Suprapubic skin (tissue), 4 donors: ENCODE measurements at places on chromosomes 7 and 10. TPM values are rescaled to one million over a fixed set of nuclear protein-coding genes. Genes with fewer than 3 reads are reported as not detected.

DNA sequence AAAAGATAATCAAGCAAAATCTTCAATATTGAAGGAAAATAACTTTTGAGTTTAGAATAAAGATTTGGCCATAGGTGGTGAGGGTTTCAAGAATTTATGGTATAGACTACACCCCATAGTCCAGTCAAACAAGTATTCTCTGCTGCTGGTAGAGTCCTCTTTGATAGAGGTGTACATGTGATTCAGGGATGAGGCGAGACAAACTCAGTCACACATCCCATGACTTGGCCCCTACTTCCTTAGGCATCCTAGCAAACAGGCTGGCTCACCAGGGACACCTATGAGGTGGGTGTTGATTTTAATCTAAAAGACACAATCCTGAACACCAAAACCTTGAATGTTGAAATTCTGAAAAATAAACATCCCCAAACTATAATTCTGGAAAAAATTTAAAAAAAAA, 78.1 kb upstream of the SLC25A13 start:
- no peaks in the 10 kb centered on the region for H3K4me1 ChIP-seq
- no peaks in the 10 kb centered on the region for H3K36me3 ChIP-seq
- H3K27me3 ChIP-seq, result no peaks in the 10 kb centered on the region

DNA sequence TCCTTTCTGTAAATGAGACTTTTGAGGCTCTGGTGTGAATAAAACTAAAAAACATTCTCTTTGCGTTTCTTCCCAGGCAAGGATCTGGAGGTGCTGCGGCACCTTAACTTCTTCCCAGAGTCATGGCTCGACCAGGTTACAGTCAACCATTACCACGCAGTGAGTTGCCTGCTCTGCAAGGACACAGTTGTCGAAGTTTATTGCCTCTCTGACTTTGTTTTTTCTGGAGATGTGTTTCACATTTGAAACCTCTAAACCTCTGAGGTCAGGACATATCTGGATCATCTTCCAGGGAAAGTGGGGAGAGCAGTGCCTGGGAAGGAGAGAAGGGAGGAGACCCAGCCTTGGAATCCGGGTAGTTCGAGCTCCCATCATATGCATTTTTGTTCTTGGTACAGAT, 43.4 kb upstream of the PLEKHA1 start:
- no peaks in the 10 kb centered on the region for H3K4me1 ChIP-seq
- H3K27me3 ChIP-seq, result no peaks in the 10 kb centered on the region
- no peak overlapping the region for H3K4me3 ChIP-seq
- DNase-seq, result no peak

DNA sequence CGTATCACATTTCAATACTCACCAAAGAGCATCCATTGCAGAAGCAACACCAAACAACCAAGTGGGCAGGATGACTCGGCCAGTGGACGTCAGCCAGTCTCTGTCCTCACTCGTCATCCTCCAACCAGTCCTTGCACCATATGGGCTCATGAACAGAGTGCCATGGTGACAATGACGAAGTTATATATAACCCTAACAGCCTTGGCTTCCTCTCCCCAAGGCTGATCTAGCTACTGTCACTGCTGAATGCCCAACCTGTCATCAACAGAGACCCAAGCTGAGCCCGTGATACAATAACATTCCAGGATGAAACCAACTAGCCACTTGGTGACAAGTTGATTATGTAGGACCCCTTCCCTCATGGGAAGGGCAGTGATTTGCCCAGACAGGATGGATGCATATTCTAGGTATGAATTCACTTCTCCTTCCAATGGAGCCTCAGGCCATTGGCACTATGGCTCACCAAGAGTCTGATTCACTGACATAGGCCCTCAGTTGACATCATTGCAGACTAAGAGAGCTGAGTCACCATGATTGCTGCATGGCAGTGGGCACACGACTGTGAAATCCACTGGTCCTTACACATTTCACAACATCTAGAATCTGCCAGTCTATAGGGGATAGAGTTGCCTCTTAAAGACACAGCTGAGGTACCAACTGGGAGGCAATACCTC, 26.3 kb upstream of the PPIF start:
- H3K36me3 ChIP-seq, result no peaks in the 10 kb centered on the region
- peaks cover 53% of the 10 kb centered on the region for H3K4me1 ChIP-seq
- no peak overlapping the region for H3K4me3 ChIP-seq
- DNase-seq, result no peak
- H3K27me3 ChIP-seq, result no peaks in the 10 kb centered on the region

PTPN20 gene
- total RNA-seq, result 11.5 TPM

- H3K4me1 ChIP-seq, result peaks cover 41% of the 10 kb centered on the region
- no peak for DNase-seq
- no peaks in the 10 kb centered on the region for H3K27me3 ChIP-seq
- H3K36me3 ChIP-seq, result no peaks in the 10 kb centered on the region
These were observed 304.4 kb downstream of the ZEB1 start for GRCh38 chr10:31623466-31623865.

CCZ1B gene
- 112 TPM for total RNA-seq

CALML5 gene
- 1,788 TPM for total RNA-seq

DNA sequence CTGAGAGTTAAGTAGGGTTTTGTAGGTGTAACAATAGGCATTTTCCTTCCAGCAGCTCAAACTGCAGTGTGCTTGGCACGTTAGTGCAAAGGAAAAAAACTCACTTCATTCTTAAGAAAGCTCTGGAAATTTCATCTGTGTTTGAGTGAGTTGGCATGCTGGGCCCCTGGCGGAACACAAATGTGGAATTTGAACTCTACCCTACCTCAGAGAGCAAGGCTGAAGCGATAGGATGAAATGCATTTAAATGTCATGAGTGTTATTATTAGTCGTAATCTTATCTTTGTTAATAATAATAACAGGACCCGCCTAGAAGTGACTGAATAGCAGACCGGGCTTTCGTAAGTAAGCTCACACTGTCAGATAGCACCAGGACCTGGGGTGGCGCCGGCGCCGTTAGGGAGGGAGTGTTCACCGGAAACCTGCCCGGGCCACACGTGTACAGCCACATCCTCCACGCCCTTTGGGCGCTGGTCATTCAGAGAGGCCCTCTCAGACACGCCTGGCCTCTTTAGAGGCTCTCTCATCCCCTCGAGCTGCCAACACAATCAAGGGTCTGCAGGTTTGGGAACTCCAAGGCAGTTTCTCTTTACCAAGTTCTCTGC, 63.5 kb downstream of the GRK5 start:
- peaks cover 36% of the 10 kb centered on the region for H3K4me1 ChIP-seq
- no peak overlapping the region for H3K4me3 ChIP-seq
- H3K27ac ChIP-seq, result peak overlapping the region; percentile 51
- no peaks in the 10 kb centered on the region for H3K36me3 ChIP-seq
- DNase-seq, result no peak

GRCh38 chr7:111092406-111093236, 1.7 kb downstream of the LRRN3 start:
- no peak overlapping the region for H3K27ac ChIP-seq
- H3K36me3 ChIP-seq, result no peaks in the 10 kb centered on the region
- no peaks in the 10 kb centered on the region for H3K27me3 ChIP-seq

DNA sequence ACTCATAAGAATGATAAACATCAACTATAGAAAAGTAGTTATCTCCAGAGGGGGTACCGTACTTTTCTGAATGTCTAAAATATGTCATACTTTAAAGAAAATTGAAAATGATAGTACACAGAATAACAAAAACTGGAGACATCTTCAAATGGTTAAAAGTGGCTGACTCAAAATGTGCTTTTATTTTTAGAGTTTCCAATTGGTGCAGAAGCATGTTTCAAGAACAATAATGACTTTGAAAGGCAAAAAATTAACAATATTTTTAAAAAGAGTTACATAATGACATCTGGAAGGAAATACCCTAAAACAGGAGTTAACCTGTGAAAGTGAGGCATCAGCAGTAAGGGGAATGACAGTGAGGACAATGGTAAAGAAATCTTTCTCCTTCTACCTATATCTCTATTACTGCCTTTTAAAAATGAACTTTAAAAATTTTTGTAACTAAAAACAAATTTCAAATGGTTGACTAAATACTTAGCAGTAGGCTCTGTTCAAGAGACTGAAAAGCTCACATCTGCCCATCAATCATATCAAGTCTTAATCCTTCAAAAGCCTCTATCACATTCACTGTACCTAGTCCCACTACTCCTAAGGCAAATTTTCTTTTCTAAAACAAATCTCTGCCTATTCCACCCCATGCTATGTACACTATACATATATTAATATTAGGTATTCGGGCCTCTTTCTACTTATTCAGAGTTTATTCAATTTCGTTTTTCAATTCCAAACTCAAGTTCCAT, 3.0 kb downstream of the ASZ1 start:
- no peak overlapping the region for H3K4me3 ChIP-seq
- no peaks in the 10 kb centered on the region for H3K36me3 ChIP-seq
- H3K27ac ChIP-seq, result no peak overlapping the region
- no peak for DNase-seq

DNA sequence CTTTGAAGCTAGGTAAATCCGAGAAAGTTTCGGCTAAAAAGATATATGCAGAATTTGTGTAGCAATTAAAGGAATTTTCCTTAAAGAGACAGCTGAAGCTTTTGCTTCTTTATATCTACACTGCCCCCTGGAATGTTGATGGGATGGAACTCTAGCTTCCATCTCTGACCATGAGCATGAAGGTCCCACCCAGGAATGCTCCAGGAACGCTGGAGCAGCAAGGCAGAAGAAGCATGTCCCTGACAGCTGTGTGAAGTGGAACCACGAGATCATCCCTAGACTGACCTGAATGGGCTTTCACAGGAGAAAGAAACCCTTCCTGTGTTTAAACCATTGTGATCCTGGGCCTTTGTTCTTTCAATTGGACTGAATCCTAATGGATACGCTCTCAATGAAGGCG, 99.7 kb upstream of the NOBOX start:
- H3K4me3 ChIP-seq, result no peak overlapping the region
- H3K4me1 ChIP-seq, result no peaks in the 10 kb centered on the region
- no peak overlapping the region for H3K27ac ChIP-seq
- H3K27me3 ChIP-seq, result no peaks in the 10 kb centered on the region

- H3K27me3 ChIP-seq, result no peaks in the 10 kb centered on the region
- no peaks in the 10 kb centered on the region for H3K4me1 ChIP-seq
- H3K27ac ChIP-seq, result no peak overlapping the region
- H3K36me3 ChIP-seq, result peaks cover 34% of the 10 kb centered on the region
- no peak overlapping the region for H3K4me3 ChIP-seq
These were observed 41.8 kb downstream of the NDUFB2 start for GRCh38 chr7:140738280-140738679.

THSD7A gene
- total RNA-seq, result 0.62 TPM

RNF32 gene
- 0.32 TPM for total RNA-seq

DNA sequence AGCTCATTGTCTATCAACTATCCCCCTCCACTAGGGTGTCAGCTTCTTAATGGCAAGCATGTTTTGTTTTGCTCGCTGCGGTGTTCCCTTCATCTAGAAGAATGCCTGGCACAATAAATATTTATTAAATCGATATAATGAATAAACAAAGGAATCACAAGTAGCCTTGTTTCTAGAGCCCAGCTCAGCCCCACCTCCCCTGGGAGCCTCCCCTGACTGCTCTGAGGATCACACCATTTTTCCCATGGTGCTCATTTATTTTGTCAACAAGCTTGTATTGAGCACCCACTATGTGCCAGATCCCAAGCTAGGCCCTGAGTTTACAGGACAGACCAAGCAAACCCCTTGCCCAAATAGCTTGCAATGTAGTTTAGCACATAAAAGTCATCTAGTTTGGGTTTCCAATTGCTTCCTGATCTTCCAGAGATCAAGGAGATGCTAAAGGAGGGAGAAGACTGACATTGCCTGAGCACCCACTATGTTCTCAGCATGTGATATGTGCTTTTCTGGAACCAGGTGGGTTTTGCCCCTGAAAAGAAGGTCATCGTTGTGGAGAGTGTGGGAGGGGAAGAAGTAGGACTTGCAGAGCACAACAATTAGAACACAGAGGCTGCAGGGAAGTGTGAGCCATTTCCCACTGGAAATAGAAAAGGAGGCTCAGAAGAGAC, 42.3 kb upstream of the GPAM start:
- no peaks in the 10 kb centered on the region for H3K4me1 ChIP-seq
- no peak overlapping the region for H3K27ac ChIP-seq
- H3K36me3 ChIP-seq, result no peaks in the 10 kb centered on the region

MYPN gene
- total RNA-seq, result 0.16 TPM

GRCh38 chr10:69335063-69335587, 56.8 kb downstream of the HK1 start:
- peaks cover 4% of the 10 kb centered on the region for H3K36me3 ChIP-seq
- H3K27me3 ChIP-seq, result no peaks in the 10 kb centered on the region
- peak overlapping the region; percentile 82 for H3K27ac ChIP-seq
- H3K4me1 ChIP-seq, result peaks cover 93% of the 10 kb centered on the region
- H3K4me3 ChIP-seq, result peak overlapping the region; percentile 8

FKBP6 gene
- not detected for total RNA-seq

HOGA1 gene
- total RNA-seq, result 0.80 TPM

DNA sequence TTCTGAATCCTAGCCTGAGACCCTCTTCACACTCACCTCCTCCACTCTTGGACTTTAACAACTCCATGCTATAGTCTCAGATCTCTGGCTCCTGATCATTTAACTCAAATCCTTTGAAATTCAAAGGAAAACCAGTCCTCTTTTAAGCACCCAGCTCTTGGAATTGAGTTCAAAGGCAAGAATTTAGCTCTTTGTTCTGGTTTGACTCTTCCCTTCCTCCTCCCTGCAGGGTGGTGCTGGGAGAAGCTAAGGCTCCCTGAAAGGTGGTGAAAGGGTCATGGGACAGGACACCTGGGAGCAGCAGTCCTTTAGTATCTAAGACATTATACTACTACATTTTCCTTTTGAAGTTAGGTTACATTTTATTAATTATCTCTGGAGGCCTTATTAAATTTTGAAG, 259.4 kb downstream of the CCSER2 start:
- no peaks in the 10 kb centered on the region for H3K4me1 ChIP-seq
- H3K27me3 ChIP-seq, result no peaks in the 10 kb centered on the region
- no peaks in the 10 kb centered on the region for H3K36me3 ChIP-seq

- H3K4me3 ChIP-seq, result no peak overlapping the region
- H3K27me3 ChIP-seq, result no peaks in the 10 kb centered on the region
- no peak overlapping the region for H3K27ac ChIP-seq
These were observed 72.5 kb downstream of the PRTFDC1 start for GRCh38 chr10:24879861-24880260.

NANOS1 gene
- total RNA-seq, result 2.3 TPM

- H3K36me3 ChIP-seq, result no peaks in the 10 kb centered on the region
- peaks cover 44% of the 10 kb centered on the region for H3K27me3 ChIP-seq
- H3K27ac ChIP-seq, result no peak overlapping the region
- no peak for DNase-seq
- no peak overlapping the region for H3K4me3 ChIP-seq
- peaks cover 25% of the 10 kb centered on the region for H3K4me1 ChIP-seq
These were observed 3.8 kb downstream of the NODAL start for GRCh38 chr10:70437721-70438120.

DNA sequence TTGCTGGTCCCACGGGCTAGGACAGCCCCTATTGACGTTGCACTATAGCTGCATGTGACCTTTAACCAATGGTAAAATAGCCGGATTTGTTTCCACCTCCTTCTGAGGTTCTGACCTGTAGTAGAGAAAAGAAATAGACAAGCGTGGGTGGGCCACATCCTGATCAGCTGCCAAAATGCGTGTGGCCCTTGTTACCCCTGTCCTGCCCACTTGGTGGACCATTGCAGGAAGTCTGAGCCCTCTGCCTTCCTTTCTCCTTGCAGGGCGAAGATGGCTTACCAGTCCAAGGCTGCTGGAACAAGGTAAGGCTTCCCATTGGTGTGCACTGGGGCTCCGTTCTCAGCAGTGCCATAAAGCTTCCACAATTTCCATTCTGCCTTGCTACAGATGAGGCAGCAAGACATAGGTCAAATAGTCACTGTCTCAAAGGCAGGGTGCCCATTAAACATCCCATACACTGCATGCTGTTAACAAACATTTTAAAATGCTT, 95.9 kb upstream of the MACROH2A2 start:
- peaks cover 8% of the 10 kb centered on the region for H3K4me1 ChIP-seq
- no peaks in the 10 kb centered on the region for H3K27me3 ChIP-seq
- peak; percentile 49 for DNase-seq
- no peak overlapping the region for H3K4me3 ChIP-seq
